ENCODE measurements at places on chromosomes 3 and 15.

- DNase-seq = no peak
These were observed 142.6 kb downstream of the SATB1 start for GRCh38 chr3:18282507-18282906.

DNA sequence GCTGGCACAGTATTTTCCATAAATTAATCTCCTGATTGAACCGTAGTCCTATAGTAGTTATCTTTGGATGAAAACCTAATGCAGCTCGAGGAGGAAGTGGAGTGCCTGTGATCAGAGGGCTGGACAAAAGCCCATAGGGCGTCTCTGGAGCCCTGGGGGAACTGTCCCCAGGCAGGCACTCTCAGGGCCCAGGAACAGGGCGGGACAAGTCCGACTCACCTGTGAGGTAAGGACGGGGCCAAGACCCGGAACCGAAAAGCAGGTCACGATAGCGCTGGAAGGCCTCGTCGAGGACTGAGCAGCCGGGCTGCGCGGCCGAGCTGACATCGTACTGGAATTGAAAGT, 341 bp downstream of the HEXA start:
- no peak for DNase-seq

GRCh38 chr15:84775867-84776449, 27.6 kb downstream of the ZNF592 start:
- no peak for DNase-seq

GRCh38 chr3:13427662-13428603, 7.8 kb upstream of the NUP210 start:
- DNase-seq = no peak

GRCh38 chr15:27752691-27753090, 346.4 kb downstream of the OCA2 start:
- DNase-seq = no peak

GRCh38 chr3:34584971-34585370, 786.5 kb downstream of the PDCD6IP start:
- no peak for DNase-seq

- DNase-seq = no peak
These were observed 40.2 kb upstream of the OSTN start for GRCh38 chr3:191158815-191159214.

Data from activated T-helper 1 cell treated with anti-CD3 and anti-CD28 coated beads, Interleukin-2, amount 50 U/mL, for 16 hours (primary cell).